ENCODE measurements at places on chromosomes 7 and 10. TPM values are rescaled to one million over a fixed set of nuclear protein-coding genes. Genes with fewer than 3 reads are reported as not detected.

UNCX gene
- total RNA-seq = not detected

SPDYE5 gene
- not detected for total RNA-seq

ZSWIM8 gene
- total RNA-seq = 25.3 TPM

BAG3 gene
- total RNA-seq = 212 TPM

LMOD2 gene
- not detected for total RNA-seq

PNLIPRP3 gene
- 0.04 TPM for total RNA-seq

FANK1 gene
- 1.9 TPM for total RNA-seq

NUB1 gene
- total RNA-seq = 43.6 TPM

RARRES2 gene
- total RNA-seq = not detected

JCAD gene
- 21.3 TPM for total RNA-seq

TMEM139 gene
- total RNA-seq = 0.91 TPM

PLEKHS1 gene
- total RNA-seq = 0.04 TPM

MAGI2 gene
- total RNA-seq = 0.45 TPM

PRSS37 gene
- not detected for total RNA-seq

ZFYVE27 gene
- total RNA-seq = 21.3 TPM

TMEM26 gene
- 0.04 TPM for total RNA-seq

TAS2R5 gene
- total RNA-seq = 0.50 TPM

TNS3 gene
- total RNA-seq = 70.2 TPM

STEAP4 gene
- total RNA-seq = 0.06 TPM

CELF2 gene
- 0.07 TPM for total RNA-seq

TLL2 gene
- 0.07 TPM for total RNA-seq

TMEM270 gene
- total RNA-seq = 0.21 TPM

TRIP6 gene
- 46.2 TPM for total RNA-seq

TMEM196 gene
- not detected for total RNA-seq

NPSR1 gene
- total RNA-seq = not detected

PSD gene
- 0.29 TPM for total RNA-seq

EN2 gene
- 0.90 TPM for total RNA-seq
